ENCODE measurements at places on chromosomes 7 and 10.

DNA sequence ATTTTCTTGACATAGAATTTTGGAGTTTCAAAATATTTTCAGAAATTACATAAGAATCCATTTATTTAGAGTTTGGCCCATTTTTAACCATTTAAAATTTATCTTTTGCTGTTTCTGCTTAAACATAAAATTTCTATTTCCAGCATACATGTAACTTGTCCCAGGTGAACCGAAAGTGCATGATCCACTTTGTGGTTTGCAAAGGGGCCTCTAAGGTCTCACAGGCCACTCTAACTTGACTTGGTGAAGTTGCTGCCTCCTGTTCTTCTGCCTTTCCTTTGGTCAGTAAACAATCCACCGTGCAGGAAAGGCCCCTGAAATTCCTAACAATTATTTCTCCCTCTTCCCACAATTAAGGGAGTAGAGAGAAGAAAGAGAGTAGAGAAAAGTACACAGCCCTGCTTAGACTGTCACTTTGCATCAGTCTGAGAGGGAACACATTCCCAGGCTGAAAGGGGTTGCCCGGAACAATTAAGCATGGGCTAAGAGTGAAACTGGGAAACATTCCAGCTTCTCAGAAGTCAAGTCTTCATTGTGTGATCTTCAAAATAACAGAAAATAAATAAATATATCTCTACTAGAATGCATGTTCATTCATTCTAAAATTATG is 79.5 kb upstream of the SEMA3A start:
- DNase-seq = no peak

DNA sequence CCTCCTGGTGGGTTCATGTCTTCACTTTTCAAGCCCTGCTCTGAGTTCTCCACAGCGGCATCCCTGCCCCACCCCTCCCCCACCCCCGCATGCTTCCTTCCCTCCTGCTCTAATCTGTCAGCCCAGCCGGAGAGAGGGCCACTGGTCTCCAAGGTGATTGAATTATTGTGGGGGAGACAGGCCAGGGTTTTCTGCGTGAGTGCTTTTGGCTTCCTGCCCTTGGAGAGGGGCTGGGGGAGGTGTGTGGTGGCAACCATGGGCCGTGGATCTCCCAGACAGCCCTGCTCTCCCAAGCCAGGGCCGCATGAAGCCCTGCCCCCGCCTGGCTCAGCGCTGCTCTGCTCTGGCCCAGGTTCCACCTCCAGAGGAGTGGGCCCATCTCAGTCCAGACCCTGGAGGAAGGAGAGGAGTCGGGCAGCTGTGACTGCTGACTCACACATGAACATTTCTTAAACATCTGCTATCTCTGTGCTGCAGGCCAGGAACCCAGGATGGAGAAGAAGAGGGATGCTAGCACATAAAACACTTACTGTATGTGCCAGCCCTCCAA is 109.9 kb downstream of the ZMIZ1 start:
- no peak for DNase-seq

DNA sequence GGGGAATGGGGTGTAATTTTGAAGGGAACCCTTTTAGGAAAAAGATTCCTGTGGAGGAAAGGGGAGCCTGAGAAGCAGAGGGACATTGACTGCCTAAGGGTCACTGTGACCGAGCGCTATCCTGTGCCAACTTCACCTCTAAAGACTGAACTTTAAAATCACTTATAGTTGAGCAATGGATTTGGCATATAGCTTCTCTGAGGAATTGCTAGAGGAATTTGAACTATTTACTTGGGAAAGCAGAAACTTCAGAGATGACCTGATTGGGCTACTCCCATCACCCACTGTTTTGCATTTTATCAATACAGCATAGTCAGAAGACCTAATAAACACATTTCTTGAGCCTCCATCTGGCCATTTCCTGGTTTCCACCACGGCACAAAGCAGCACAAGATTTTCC is 23.7 kb upstream of the WNT16 start:
- DNase-seq = no peak

DNA sequence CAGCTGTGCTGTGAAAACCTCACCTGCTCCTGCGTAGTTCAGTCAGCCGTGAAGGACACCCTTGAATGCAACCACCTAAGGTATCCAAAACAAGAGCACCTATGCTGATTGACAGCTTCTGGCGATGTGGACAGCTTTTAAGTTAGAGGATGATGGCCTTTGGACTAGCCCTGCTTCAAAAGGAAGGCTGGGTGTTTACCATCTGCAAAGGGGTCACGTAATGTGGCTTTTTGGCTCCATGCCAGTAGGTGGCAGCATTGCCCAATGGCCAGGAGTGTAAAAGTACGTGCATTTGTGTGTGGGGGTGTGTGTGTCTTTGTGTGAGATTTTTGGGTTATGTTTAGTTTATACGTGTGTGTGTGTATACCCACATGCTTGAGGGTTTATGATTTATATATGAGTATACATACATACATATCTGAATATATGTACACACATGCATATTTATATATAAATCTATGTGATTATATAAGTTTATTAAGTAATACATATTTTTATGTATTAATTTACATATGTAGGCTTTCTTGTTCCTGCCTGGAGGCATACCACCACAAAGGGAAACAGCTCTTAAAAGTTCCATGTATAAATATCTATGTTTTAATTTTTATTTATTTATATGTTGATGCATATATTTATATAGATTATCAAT is 236.3 kb upstream of the ANKRD30A start:
- no peak for DNase-seq
